Kidney (tissue), 22 donors: ENCODE measurements at places on chromosomes 2 and 18. TPM values are rescaled to one million over a fixed set of nuclear protein-coding genes. Genes with fewer than 3 reads are reported as not detected.

- DNase-seq, result no peak
- H3K4me1 ChIP-seq, result no peaks in the 10 kb centered on the region
- no peak overlapping the region for H3K27ac ChIP-seq
- H3K4me3 ChIP-seq, result no peak overlapping the region
- no peaks in the 10 kb centered on the region for H3K36me3 ChIP-seq
- no peaks in the 10 kb centered on the region for H3K27me3 ChIP-seq
Observed at GRCh38 chr2:165425556-165425955, 43.9 kb upstream of the CSRNP3 start.

DNA sequence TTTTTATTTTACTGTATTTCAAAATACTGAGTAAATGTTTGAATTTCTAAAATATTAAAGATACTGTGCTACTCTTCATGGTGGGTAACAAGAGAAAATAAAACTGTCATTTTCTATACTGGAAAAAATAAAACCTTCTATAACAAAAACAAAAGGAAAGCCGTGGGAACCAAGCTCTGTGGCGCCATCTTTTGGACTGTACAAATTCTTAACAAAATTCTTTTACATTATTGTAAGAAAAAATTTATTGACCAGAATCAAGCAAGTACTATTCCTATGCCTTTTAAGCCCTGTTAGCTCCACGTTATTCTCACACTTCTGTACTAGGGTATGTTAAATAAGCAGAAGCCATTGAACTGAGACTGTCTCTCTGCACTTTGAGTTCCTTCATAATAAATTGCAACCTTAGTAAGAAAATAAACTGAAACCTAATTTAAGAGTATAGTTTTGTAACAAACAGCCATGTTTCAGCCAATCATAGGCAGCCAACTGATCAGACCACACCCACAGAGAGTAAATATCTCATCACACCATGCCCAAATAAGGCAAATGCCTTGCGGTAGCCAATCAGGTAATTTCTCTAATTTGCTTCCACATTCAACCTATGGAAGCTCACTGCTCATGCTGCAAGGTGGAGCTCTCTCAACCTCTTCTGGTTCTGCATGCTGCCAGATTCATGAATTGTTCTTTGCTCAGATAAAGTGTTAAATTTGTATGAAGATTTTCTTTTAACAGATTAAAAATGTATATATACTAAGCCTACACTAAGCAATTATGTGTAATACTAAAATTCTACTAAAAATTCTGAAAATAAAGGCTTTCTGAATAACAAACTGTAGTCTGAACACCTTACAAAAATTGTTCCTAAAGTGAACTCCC lies 42.2 kb downstream of the HIBCH start:
- H3K4me1 ChIP-seq, result no peaks in the 10 kb centered on the region
- no peaks in the 10 kb centered on the region for H3K27me3 ChIP-seq
- peak; percentile 54 for DNase-seq

The PMAIP1 gene
- 2.8 TPM for total RNA-seq

DNA sequence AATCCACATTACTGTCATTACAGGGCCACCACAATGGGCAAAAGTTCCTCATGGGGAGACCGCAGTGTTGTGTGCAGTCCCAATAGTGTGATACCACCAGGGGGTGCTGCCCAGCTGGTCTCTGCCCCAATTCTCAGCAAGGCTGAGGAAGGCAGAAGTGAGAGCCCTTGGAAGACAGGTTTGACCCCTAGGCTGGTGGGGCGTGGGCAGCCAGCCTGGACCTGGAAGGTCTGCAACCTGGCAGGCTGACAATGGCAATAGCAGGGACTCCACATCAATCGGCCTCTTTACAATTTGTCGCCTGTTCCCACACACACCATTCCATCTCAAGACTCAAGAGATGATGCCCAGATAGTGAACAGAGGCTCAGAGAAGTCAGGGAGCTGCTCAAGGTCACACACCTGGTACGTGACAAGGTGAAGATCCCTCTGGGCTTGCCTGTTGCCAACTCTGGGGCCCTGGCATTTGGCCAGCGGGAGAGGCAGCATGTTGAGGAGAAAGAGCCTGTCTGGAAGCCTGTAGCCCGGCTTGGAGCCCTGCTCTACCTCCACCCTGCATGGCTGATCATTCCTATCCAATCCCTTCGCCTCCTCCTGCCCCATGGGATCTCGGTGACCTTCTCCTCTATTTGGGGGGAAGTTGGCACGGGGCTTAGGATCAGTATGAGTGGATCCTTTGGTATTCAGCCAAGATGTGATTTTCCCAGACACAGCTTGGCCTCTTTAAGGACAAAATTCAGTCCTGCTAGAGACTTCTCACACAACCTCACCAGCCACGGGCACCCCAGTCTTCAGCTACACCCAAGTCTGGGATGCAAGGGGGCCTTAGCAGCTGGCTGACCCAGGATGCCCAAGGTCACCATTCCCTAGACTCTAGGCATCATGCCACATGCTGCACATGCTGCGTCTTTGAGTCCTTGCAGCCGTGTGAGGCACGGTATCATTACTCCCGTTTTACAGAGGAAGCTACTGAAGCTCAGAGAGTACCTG lies 2.9 kb upstream of the ATOH8 start:
- DNase-seq, result peak; percentile 77
- H3K4me1 ChIP-seq, result no peaks in the 10 kb centered on the region
- H3K27ac ChIP-seq, result peak overlapping the region; percentile 20

DNA sequence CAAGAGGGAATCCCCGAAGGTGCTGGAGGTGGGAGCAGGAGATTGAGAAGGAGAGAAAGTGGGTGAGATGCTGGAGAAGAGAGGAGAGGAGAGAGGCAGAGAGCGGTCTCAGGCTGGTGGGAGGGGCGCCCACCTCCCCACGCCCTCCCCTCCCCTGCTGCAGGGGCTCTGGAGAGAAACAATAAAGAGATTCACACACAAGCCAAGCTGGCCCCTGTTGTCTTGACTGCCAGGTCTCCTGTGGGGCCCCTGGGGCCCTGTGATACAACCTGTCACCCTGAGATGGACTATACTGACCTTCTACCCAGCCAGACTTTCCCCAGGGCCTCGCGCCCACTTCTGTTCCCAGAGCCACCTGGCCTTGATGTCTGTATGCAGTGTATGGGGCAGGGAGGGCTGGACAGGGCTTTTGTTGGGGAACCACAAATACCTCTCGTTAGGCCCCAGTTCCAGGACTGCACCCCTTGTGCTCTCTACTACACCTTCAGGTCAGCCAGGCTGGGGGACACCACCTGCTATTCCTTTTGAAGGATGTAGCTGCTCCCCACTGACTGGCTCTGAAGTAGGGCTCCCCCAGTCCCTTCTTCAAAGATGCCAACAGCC lies 8.0 kb upstream of the SPEG start:
- peak; percentile 28 for DNase-seq
- H3K27me3 ChIP-seq, result no peaks in the 10 kb centered on the region
- H3K4me1 ChIP-seq, result no peaks in the 10 kb centered on the region
- H3K36me3 ChIP-seq, result no peaks in the 10 kb centered on the region
- H3K4me3 ChIP-seq, result no peak overlapping the region

The MC5R gene
- not detected for total RNA-seq

- H3K27ac ChIP-seq, result no peak overlapping the region
- no peak overlapping the region for H3K4me3 ChIP-seq
- no peaks in the 10 kb centered on the region for H3K27me3 ChIP-seq
Observed at GRCh38 chr2:111927723-111928122, 29.3 kb downstream of the MERTK start.

DNA sequence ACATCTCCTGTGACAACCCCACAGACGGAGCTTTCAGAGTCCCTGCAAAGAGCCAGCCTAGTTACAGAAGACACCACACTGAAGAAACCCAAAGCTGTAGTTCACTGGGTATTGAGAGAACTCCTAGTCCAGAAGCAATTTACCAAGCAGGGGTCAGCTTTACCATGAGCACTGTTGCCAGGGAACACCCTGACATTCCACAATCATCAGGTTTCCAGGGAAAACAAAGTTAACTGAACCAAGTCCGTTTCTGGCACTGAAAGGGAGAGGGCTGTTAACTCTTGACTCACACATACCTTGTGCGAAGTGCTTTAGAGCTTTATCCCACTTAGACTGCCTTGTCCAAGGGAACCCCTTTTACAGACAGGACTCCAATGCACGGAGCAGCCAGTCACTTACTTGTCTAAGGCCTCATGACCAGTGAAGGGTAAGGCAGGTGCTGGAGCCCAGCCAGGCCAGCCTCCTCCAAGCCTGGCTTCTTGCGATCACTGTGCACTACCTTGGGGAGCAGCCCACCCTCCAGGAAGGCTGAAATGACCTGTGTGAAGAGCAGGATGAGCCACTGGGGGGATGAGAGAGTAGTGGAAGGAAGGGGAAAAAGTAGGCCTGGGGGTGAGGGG lies 53.9 kb downstream of the REEP1 start:
- H3K27me3 ChIP-seq, result no peaks in the 10 kb centered on the region
- peaks cover 11% of the 10 kb centered on the region for H3K4me1 ChIP-seq
- no peak overlapping the region for H3K27ac ChIP-seq
- no peaks in the 10 kb centered on the region for H3K36me3 ChIP-seq

- H3K27ac ChIP-seq, result no peak overlapping the region
- H3K36me3 ChIP-seq, result no peaks in the 10 kb centered on the region
- H3K4me1 ChIP-seq, result no peaks in the 10 kb centered on the region
- no peaks in the 10 kb centered on the region for H3K27me3 ChIP-seq
- H3K4me3 ChIP-seq, result no peak overlapping the region
Observed at GRCh38 chr2:239536186-239536585, 135.4 kb upstream of the HDAC4 start.

DNA sequence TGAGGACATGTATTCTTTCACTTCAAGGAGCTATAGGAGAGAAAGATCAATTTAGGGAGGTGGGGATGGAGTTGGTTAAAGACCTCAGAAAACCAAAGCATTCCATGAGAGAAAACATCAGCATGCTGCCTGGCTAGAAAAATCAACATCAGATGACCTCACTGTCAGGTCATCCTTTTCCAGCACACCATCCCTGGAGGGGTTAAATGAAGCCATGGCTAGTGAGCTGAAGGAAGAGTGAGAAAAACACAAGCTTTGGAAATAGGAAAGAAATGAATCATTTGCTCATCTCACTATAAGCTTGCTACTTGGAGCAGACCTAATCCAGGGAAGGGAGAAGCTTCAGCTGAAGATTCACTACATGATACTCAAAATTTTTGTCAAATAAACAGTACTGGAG lies 109.5 kb upstream of the ITGB6 start:
- DNase-seq, result no peak
- no peaks in the 10 kb centered on the region for H3K4me1 ChIP-seq
- no peaks in the 10 kb centered on the region for H3K36me3 ChIP-seq
- no peak overlapping the region for H3K27ac ChIP-seq
- H3K27me3 ChIP-seq, result no peaks in the 10 kb centered on the region

DNA sequence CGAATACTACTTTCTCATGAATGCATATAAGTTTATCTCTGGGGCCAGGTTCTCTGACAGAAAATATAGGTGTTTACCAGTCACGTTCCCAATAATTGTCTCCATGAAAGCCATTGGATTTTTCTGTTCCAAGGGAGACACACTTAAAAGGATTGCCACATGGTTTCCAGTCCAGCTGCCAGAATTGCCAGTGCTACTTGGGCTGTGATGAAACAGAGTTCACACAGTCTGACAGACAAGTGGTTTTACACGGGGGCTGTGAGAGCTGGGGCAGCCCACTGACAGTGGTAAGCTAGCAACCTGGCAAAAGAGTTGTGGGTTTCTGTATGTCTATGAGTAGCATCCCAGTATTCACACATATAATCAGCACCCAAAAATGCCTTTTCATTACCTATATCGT lies 27.7 kb upstream of the ATRAID start:
- no peak for DNase-seq
- H3K36me3 ChIP-seq, result no peaks in the 10 kb centered on the region
- H3K4me3 ChIP-seq, result no peak overlapping the region
- H3K27me3 ChIP-seq, result no peaks in the 10 kb centered on the region
- H3K4me1 ChIP-seq, result no peaks in the 10 kb centered on the region

The ALS2 gene
- total RNA-seq, result 24.4 TPM

DNA sequence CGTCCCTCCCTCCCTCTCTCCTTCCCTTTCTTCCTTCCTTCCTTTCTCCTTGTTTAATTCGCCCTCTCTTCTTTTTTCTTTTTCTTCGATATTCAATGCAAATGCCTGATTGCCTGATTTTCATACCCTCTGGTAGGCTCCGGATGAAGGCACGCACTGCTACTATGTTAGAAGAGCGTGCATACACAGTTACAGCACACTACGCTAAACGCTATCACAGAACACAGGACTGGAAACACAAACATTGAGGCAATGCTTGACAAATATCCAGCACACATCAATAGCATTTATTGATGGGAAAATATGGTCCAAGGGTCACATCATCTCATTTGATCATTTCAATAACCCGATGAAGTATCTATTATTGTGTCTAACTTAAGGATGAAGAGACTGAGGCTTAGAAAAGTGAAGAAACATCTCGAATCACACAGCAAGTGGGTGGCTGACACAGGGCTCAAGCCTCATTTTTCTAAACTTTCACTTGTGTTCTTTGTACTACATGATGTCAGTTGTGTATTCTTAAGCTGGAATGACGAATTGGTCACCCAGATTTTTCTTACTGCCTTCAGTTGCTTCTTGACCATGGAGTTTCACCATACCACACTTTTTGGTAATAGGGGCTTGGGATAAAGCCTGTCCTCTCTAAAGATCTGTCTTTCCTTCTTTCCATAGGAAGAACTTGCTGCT lies 101.8 kb downstream of the TRIB2 start:
- peak overlapping the region; percentile 86 for H3K27ac ChIP-seq
- H3K36me3 ChIP-seq, result no peaks in the 10 kb centered on the region

GRCh38 chr2:231017231-231017598 lies 20.1 kb upstream of the C2orf72 start:
- no peak overlapping the region for H3K4me3 ChIP-seq
- no peaks in the 10 kb centered on the region for H3K27me3 ChIP-seq
- H3K36me3 ChIP-seq, result no peaks in the 10 kb centered on the region
- no peak overlapping the region for H3K27ac ChIP-seq
- no peaks in the 10 kb centered on the region for H3K4me1 ChIP-seq
- no peak for DNase-seq

GRCh38 chr2:80363330-80363729 lies 58.8 kb upstream of the LRRTM1 start:
- H3K4me3 ChIP-seq, result no peak overlapping the region
- H3K27ac ChIP-seq, result no peak overlapping the region
- no peak for DNase-seq
- no peaks in the 10 kb centered on the region for H3K36me3 ChIP-seq

DNA sequence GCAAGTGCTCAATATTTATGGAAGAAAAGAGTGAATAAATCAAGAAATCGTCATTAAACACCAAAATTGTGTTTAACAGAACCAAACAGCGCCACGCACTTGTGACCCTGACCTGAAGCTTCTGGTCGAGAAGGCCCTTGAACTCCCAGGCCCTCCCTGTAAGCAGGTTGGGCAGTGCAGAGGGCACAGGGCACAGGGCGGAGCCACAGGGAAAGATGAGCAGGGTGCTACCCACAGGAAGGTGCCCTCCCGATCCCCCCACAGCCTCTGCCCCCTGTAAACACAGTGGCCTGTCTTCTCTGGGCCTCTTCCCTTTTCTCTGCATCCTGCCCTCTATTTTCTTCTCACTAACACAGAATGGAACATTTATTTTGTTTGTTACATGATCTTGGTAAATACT lies 16.9 kb upstream of the TUBB6 start:
- no peaks in the 10 kb centered on the region for H3K27me3 ChIP-seq
- H3K27ac ChIP-seq, result no peak overlapping the region
- no peaks in the 10 kb centered on the region for H3K4me1 ChIP-seq
- DNase-seq, result no peak

GRCh38 chr2:38528008-38528442 lies 74.7 kb downstream of the HNRNPLL start:
- no peaks in the 10 kb centered on the region for H3K27me3 ChIP-seq
- peak overlapping the region; percentile 59 for H3K4me3 ChIP-seq
- no peaks in the 10 kb centered on the region for H3K4me1 ChIP-seq
- peak; percentile 65 for DNase-seq
